Adrenal gland (tissue), 19 donors: ENCODE measurements at places on chromosomes 7 and 10. TPM values are rescaled to one million over a fixed set of nuclear protein-coding genes. Genes with fewer than 3 reads are reported as not detected.

Gene UCMA
- total RNA-seq, result not detected

Gene GRM3
- 1.5 TPM for total RNA-seq

Gene PAPOLB
- not detected for total RNA-seq

Gene PRTFDC1
- total RNA-seq, result 30.9 TPM

- DNase-seq, result no peak
Measured at GRCh38 chr7:70607759-70608158, 524.2 kb upstream of the GALNT17 start.

DNA sequence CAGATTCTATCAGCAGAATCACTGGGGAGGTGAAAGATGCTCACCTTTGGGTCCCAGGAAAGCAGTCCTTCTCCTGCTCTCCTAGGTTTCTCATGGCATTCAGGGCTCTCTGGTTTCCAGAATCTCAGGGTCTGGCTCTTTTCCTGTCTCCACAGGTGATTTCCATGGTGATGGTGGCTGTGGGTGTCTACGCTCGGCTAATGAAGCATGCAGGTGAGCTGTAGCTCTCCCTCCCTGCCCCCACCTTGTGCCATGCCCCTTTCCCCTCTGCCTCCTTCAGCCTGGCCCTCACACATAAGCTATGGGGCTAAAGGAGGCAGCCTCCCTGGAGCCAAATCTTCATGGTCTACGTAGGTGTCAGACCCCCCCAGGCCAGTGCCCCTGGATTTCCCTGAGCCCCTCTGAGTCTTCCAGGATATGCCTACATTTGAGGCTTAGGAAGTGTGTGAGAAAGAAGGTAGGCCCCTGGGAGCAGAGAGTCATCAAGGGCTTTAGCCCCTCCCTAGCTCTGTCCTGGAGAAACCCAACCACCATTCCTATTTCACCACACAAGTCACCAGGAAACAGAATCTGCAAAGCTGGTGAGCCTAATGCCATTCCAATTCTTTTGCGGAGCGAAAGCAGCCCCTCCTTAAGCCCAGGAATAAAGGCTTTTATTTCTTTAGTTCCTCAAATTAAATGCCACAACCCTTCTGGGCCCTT lies 17.2 kb downstream of the TSPAN33 start:
- DNase-seq, result no peak

DNA sequence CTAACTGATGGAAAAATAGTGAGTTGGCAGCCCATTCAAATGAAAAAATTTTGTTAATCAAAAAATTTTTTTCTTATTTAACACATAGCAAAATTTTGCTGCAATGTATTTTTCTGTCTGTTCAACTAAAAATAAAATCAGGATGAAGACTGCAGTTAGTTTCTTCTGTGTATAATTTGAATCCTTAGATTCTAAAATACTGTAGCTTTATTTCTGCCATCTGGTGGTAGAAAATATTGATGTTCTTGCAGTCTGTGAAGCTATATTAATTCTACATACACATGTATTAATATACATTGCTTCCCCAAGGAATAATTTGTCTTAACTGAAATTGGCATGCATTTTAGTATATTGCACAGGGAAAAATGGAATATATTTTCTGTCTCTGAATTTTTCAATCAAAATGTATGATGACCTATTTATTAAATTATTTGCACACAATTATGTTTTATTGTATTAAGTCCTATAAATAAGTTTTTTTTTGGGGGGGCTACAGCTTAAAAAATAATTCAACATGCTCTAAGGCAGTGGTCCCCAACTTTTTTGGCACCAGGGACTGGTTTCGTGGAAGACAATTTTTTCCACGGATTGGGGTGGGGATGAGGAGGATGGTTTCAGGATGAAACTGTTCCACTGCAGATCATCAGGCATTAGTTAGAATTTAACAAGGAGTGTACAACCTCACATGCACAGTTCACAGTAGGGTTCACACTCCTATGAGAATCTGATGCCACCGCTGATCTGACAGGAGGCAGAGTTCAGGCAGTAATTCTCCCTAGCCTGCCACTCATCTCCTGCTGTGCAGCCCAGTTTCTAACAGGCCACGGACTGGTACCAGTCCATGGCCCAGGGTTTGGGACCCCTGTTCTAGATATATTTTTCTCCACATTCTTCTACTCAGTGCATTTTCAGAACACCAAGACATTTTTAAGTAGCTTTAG lies 119.4 kb downstream of the GNAT3 start:
- DNase-seq, result no peak

DNA sequence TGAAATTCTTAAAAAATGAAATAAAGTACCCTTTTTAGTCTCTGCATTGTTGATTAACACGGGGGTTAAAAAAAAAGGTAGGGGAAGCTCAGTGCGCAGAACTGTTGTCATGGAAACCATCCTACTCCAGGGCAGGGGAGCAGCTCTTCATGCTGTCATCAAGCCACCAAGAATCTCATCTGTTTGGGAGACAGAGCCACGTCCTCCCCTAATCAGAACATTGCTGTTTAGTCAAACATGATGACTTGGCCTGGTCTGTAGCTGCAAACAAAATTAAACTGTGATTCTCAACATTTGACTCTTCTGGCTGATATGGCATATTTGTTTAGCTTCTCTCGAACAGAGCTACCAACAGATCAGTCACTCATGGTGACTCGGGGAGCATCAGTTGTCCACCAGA lies 254.4 kb upstream of the KLF14 start:
- DNase-seq, result no peak

DNA sequence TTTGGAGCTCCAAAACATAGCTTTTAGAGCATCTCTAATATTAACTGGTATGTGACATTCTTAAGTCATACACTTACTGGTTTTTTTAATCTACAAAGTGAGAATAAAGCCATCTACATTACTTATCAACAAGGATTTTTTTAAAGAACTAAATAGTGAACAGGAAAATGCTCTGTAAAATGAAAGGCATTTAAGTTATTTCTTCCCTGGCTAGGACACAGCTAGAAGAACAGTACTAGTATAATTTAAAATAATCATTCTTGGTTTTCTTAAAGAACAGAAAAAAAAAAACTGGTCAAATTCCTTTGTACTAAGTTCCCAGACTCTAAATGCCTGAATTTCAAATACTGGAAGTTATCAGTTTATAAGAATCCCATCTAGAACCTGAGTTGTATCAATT lies 139.5 kb downstream of the SRPK2 start:
- no peak for DNase-seq

DNA sequence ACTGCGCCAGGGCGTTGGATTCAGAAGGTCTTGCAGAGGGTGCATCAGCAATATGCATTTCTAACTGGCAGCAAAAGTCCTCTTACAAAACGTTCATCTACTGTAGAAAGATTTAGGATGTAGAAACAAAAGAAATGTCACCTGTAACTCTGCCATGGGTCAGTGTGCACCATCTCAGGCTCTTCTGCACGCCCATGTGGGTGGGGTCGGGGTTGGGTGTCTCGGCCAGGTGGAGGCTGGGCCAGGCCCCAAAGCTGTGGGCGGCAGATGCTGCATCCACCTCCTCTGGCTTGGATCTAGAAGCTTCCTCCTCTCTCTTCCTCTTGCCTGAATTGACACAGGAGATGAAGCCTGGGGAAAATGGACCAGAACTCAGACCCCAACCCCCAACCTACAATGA lies 111.3 kb upstream of the PPP2R2D start:
- no peak for DNase-seq

DNA sequence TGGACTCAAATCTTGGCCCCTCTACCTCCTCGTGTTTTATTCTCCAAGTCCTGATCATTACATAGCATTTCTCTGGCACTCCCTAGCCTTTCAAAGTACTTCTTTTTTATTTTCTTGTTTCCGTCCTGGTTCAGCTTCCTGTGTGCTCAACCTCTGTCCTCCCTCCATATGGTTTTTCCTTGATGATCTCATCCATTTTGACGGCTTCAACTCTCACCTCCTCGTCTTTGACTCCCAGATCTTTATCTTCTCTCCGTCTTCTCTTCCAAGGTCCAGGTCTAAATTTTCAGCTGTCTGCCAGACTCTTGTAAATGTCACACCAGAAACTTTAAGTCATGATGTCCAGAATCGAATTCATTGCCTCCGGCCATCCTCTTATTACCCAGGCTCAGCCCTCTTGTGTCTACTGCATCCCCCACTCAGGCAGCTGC lies 23.3 kb upstream of the GFRA1 start:
- no peak for DNase-seq

- DNase-seq, result no peak
Measured at GRCh38 chr10:71351628-71352319, 32.7 kb downstream of the SLC29A3 start.

DNA sequence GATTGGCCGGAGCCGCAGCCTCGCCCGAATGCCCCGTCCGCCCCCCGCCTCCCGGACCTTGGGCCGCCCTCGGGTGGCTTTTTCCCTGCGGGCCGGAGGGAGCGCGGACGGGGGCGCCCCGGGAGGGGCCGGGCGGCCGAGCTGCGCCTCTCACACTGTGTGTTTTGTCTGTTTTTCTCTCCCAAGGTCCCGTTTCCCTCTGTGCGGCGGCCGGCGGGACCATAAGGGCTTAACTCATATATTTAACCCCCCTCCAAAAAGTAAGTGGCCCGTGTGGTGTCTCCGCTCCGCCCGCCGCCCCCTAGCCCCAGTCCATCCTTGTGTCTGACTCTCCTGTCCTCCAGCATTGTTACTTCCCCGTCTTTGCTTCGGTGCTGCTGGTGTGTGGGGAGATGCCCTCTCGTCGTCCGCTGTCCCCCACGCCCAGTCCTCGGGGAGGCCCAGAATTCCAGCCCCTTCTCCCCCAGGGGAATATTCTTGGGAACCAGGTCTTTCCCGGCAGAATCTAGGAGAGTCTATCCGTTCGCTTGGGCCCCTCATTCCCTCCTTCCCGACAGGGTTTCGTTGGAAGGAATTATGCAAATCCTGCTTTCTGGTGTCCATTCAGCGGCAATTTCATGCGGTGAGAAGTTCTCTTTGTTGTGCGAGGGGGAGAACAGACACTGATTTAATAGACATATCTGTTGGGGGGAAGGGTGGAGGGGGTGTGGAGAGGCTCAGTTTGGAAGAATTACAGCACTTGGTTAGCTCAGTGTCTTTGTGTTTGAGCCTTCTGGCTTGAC lies 1.3 kb downstream of the LCOR start:
- no peak for DNase-seq

- DNase-seq, result no peak
Measured at GRCh38 chr7:107170051-107170915, 1.5 kb downstream of the HBP1 start.

GRCh38 chr7:108181073-108181985 lies 51.2 kb upstream of the LAMB4 start:
- no peak for DNase-seq

- no peak for DNase-seq
Measured at GRCh38 chr7:145497911-145498525, 618.6 kb upstream of the CNTNAP2 start.
